ENCODE measurements at places on chromosomes 12 and 14. TPM values are rescaled to one million over a fixed set of nuclear protein-coding genes. Genes with fewer than 3 reads are reported as not detected.

NRIP2 gene
- total RNA-seq = not detected

RBP5 gene
- 0.31 TPM for total RNA-seq

DNA sequence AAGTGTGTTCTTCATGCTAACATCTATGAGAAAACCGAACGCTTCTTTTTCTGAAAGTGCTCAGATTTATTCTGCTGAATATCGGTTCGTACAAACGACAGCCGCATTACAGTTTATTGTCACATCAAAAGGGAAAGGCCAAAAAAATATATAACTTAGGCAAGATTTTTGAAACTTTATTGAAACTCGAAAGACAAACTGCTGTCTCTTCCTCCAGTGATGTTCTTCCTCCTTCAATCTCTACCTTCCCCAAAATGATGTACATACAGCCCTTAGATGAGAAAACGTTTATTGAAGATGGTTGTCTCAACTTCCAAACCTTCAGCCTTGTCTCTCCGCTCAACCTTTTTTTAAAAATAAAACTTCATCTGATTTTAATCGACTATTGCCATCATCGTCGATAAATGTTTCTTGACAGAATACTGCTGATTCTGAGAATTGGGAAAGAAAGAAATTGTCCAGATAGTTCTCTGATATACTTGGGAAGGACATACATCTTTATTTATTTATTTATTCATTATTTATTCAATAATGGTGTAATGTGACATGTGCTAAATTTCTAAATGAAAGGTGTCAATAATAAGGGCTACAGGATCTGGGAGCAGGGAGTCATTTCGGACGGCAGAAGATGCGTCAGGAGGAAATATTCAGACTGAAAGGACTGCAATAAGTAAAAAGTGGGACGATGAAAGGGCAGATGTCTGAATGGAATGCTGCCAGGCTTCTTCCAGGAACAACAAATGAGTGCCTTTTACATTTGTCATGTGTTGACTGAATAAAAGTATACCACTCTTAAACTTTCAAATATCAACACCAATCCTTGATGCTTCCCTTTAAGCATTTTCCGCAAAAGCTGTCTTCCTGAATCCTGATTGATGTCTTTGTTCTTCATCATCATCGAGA is 817 bp upstream of the MDM1 start:
- peaks cover 26% of the 10 kb centered on the region for H3K4me1 ChIP-seq
- H3K36me3 ChIP-seq = no peaks in the 10 kb centered on the region
- H3K4me3 ChIP-seq = peak overlapping the region; percentile 83
- no peaks in the 10 kb centered on the region for H3K27me3 ChIP-seq
- peak overlapping the region; percentile 52 for H3K27ac ChIP-seq

DNA sequence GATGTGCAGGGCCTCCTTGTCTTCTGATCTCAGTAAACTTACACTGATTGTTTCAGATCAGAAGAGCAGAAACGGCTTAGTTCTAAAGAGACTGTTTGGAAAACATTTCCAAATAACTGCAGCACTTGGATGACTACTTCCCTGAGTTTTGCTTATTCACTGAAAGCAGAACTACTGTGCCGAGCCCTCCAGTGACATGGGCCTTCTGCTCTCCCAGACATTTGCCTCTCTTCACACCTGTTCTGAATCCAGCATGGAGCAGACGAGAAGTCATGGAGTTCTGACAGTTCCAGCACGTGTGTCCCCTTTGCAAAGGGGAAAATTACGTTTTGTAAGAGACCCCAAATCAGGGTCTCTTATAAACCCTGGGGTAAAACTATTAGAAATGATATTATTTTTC is 31.4 kb downstream of the ETNK1 start:
- no peaks in the 10 kb centered on the region for H3K4me1 ChIP-seq
- no peak for DNase-seq
- H3K27ac ChIP-seq = no peak overlapping the region
- H3K36me3 ChIP-seq = no peaks in the 10 kb centered on the region
- no peaks in the 10 kb centered on the region for H3K27me3 ChIP-seq

- H3K27me3 ChIP-seq = no peaks in the 10 kb centered on the region
- H3K36me3 ChIP-seq = no peaks in the 10 kb centered on the region
- H3K27ac ChIP-seq = no peak overlapping the region
- H3K4me3 ChIP-seq = no peak overlapping the region
- DNase-seq = no peak
- H3K4me1 ChIP-seq = no peaks in the 10 kb centered on the region
Observed at GRCh38 chr14:84442521-84442920, 1087.4 kb upstream of the FLRT2 start.

NOC4L gene
- total RNA-seq = 56.0 TPM

- H3K27ac ChIP-seq = no peak overlapping the region
- DNase-seq = no peak
- H3K4me1 ChIP-seq = peaks cover 8% of the 10 kb centered on the region
Observed at GRCh38 chr12:79938843-79939242, 3.9 kb upstream of the PPP1R12A start.

DNA sequence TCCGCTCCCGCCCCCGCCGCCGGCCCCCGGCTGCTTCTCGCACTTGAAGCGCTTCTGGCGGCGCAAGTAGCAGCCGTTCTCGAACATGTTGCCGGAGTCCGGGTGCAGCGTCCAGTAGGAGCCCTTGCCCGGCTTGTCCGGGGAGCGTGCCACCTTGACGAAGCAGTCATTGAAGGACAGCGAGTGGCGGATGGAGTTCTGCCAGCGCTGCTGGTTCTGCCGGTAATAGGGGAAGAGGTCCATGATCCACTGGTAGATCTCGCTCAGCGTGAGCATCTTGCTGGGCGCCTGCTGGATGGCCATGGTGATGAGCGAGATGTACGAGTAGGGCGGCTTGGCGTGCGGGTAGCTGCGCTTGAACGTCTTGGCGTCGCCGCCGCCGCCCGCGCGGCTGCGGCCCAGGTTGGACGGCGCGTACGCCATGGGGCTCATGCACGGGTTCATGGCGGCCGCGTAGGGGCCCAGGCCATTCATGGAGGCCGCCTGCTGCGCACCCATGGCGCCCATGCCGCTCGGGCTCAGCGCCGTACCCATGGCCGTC is 3.0 kb downstream of the FOXA1 start:
- H3K27me3 ChIP-seq = peaks cover 21% of the 10 kb centered on the region
- H3K36me3 ChIP-seq = no peaks in the 10 kb centered on the region
- DNase-seq = no peak
- no peak overlapping the region for H3K4me3 ChIP-seq
- no peak overlapping the region for H3K27ac ChIP-seq

- no peak overlapping the region for H3K4me3 ChIP-seq
- no peaks in the 10 kb centered on the region for H3K4me1 ChIP-seq
- no peak overlapping the region for H3K27ac ChIP-seq
- no peaks in the 10 kb centered on the region for H3K27me3 ChIP-seq
- no peak for DNase-seq
Observed at GRCh38 chr14:30214461-30215090, 286.9 kb upstream of the PRKD1 start.

DNA sequence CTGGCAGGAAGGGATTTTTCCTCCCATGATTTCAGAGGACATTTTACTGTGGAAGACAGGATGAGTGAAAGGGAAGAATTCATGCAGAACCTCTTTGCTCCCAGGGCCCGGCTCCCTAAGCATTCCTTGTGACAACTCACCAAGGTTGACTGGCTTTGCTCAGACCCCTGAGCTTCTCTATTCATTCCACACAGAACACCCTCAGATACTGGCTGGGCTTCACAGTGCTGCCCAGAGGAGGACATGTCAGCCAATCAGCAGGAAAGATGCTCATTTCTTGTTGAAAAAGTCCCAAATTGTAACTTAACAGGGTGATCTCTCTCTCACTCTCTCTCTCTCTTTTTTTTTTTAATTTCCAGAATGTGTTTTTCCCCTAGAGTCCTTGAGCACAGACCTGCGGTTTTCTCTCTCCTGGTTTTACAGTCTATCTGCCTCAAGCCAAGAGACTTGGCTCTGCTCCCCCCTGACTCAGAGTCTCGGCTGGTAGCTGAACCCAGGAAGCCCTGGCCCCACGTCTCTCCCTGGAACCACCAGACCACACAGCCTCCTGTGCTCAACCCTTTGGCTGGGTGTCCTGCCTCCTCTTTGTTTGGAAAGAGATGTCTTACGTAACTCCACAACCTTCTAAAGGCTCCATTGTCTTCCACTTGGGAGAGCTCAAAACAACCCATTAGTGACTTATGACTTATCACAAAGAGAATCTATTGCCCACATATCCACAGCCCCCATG is 43.9 kb downstream of the SSPN start:
- no peak overlapping the region for H3K27ac ChIP-seq
- no peaks in the 10 kb centered on the region for H3K36me3 ChIP-seq
- DNase-seq = no peak
- no peaks in the 10 kb centered on the region for H3K27me3 ChIP-seq
- no peaks in the 10 kb centered on the region for H3K4me1 ChIP-seq
- no peak overlapping the region for H3K4me3 ChIP-seq

DNA sequence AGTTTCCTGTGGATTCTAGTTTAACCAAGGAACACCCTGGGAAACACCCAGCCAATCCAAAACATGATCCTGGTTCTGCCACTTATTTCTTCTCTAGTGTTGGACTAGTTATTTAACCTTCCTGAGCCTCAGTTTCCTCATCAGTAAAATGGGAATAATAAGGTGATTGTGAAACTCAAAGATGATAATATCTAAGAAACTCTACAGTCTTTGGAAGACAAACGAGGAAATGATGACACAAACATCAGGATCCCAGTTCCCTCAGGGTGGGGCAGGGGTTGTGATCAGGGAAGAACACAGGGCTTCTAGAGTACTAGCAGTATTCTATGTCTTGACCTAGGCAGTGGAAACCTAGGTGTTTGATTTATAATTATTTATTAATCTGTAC is 18.1 kb upstream of the TMEM106C start:
- no peaks in the 10 kb centered on the region for H3K4me1 ChIP-seq
- no peak overlapping the region for H3K4me3 ChIP-seq
- no peaks in the 10 kb centered on the region for H3K27me3 ChIP-seq
- no peaks in the 10 kb centered on the region for H3K36me3 ChIP-seq
- no peak for DNase-seq
- no peak overlapping the region for H3K27ac ChIP-seq

- H3K27ac ChIP-seq = no peak overlapping the region
- H3K4me3 ChIP-seq = no peak overlapping the region
- no peaks in the 10 kb centered on the region for H3K27me3 ChIP-seq
- peaks cover 9% of the 10 kb centered on the region for H3K4me1 ChIP-seq
- peaks cover 16% of the 10 kb centered on the region for H3K36me3 ChIP-seq
Observed at GRCh38 chr12:64723630-64724029, 35.6 kb downstream of the GNS start.

- peak overlapping the region; percentile 100 for H3K27ac ChIP-seq
- H3K4me1 ChIP-seq = peaks cover 63% of the 10 kb centered on the region
- H3K4me3 ChIP-seq = peak overlapping the region; percentile 25
- H3K27me3 ChIP-seq = no peaks in the 10 kb centered on the region
- no peak for DNase-seq
Observed at GRCh38 chr12:124916374-124917134, 2.1 kb upstream of the UBC start.

NEDD8 gene
- total RNA-seq = 240 TPM

DNA sequence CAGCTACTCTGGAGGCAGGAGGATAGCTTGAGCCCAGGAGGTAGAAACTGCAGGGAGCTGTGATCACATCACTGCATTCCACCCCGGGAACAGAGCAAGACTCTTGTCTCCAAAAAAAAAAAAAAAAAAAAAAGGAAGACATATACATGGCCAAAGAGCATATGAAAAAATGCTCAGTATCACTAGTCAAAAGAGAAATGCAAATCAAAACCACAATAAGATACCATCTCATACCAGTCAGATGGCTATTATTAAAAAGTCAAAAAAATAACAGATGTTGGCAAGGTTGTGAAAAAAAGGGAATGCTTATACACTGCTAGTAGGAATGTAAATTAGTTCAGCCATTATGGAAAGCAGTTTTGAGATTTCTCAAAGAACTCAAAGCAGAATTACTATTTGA is 174.8 kb upstream of the ATF7IP start:
- no peak overlapping the region for H3K4me3 ChIP-seq
- H3K27me3 ChIP-seq = no peaks in the 10 kb centered on the region
- no peaks in the 10 kb centered on the region for H3K4me1 ChIP-seq
- DNase-seq = no peak
- no peaks in the 10 kb centered on the region for H3K36me3 ChIP-seq

- peaks cover 47% of the 10 kb centered on the region for H3K4me1 ChIP-seq
- H3K27ac ChIP-seq = no peak overlapping the region
- H3K27me3 ChIP-seq = no peaks in the 10 kb centered on the region
- peaks cover 9% of the 10 kb centered on the region for H3K36me3 ChIP-seq
Observed at GRCh38 chr12:113234483-113234882, 13.2 kb downstream of the TPCN1 start.
